Activated CD8-positive, alpha-beta memory T cell treated with anti-CD3 and anti-CD28 coated beads for 4 hours (primary cell): ENCODE measurements at places on chromosomes 2 and 18.

GRCh38 chr2:239747274-239747673 is 277.9 kb downstream of the NDUFA10 start:
- no peak for DNase-seq

DNA sequence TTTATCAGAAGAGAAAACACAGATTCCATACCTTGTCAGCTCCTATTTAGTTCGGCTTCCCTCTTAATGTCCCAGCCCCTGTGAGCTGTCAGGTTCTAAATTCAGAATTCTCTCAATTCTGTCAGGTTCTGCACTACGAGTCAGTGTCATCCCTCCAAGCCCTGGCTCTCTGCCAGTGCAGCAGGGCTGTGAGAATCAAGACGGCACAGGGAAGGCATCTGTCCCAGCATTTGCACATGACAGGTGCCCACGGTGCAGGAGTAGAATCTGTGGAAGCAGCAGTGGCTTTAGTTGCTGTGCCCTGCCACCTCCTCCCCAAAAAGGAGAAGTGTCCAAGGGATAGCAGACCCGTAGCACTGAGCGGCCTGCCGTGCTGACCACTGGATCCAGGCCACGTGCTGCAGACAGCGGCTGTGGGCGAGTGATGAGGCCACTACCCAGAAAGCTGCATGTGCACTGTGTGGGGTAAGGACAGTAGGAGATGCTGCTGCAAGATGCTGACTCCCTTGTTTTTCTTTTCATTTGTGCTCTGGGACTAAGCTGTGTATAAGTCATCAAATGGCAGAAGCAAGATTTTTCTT is 12.8 kb downstream of the RBFA start:
- DNase-seq: no peak

- DNase-seq: no peak
These were observed 300.7 kb upstream of the MEIS1 start for GRCh38 chr2:66134138-66134701.

DNA sequence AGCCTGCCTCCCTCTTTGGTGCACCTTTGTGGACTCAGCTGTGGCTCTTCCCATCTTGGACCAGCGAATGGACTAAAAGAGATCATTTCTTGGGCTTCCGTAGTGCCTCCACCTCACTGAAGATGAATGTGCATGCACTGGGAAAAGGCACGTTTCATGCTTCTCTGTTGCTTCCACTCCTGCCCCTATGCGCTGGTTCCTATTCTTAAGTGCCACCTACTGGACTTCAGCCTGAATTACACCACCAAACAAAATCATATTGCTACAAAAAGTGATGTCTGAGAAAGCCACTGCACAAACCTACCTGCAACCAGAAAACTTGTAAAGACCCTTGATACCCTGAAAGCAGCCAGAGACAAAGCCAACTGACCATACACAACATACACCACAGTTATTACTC is 695.6 kb downstream of the TSN start:
- DNase-seq: no peak

DNA sequence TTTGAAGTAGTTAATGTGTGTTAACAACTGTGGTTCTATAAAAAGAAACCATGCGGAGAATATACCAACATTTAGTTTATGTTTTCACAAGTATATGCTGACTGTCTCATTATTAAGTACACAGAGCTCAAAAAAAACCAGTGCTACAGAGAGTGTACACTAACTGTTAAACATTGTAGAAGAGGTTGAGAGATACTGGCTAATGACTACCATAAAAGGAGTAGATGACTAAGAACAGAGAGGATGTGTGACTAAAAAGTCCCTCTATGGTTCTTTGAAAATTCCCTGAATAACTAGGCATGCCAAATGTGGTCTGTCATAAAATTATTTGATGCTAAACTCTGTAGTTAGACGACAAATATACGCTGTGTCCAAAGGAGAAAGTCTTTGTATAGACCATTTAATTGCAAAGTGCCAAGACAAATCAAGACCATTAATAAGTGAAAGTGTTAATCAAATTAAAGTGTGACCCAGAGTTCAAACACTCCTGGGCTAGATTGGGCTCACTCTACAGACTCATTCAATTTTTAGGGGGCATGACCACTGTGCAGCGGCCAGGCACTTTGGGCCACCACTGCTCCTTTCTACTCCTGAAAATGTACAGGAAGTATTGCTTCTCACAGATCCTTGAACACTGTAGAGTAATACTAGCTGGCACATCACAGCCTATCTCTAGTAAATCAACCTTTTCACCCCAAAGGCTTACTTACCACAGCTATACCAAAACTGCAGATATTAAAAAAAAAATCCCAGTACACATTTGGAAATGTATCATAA is 45.1 kb upstream of the SERTAD2 start:
- DNase-seq: no peak
